SK-N-MC (cell line): ENCODE measurements at places on chromosomes 16 and 17.
A peak's percentile ranks its signal among the peaks of the same experiment; 100 is the strongest.

DNA sequence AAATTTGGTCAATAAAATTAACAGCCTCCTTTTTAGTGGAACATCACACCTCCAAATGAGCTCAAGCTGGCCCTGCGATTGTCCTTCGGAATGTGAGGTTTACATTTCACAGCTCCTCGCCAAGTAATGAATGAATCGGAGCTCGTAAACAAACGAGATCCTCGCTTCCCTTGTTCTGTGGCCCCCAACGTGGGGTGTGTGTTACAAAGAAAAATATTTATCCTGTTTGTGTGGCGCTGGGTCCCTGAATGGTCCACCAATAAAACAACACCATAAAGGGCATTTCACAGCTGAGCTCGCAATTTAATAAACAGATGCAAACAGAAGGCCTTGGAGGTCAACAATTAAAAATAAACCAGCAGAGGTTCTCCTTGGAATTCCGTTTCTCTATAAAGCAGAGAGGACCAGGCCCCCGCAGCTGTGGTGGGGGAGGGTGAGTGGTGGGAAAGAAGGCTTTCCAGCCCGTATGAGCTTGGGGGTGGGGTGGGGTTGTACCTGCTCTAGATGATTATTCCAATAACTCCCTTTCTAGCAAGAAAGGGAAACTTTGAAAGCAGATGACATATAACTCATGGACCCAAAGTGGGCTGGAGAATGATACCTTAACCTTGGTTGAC, 393.9 kb upstream of the SALL1 start:
- no peak for DNase-seq

- DNase-seq: peak; percentile 6
Observed at GRCh38 chr16:8346294-8346693, 244.0 kb downstream of the TMEM114 start.

GRCh38 chr17:50708050-50709000, 611 bp upstream of the ANKRD40 start:
- DNase-seq: no peak

GRCh38 chr16:50268352-50268751, 2.0 kb downstream of the ADCY7 start:
- no peak for DNase-seq

GRCh38 chr16:11099672-11100205, 155.4 kb downstream of the CLEC16A start:
- DNase-seq: no peak

DNA sequence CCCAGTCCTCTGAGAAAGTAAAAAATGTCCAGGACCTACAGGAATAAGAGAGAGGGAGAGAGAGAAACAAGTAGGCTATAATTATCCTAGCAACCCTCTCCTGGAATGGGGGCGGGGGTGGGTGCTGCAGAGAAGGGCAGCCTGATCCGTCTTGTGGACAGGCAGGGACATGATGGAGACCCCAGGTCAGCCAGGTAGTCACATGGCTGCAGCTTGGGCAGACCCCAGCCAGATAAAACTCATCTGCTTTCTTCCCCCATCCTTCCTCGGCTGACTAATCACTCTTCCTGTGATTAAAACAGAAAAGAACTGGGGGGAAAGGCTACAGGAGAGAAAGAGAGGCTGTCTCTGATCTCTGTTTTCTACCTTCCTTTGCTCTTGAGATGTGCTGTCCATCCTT, 32.6 kb downstream of the COPZ2 start:
- no peak for DNase-seq

- no peak for DNase-seq
Observed at GRCh38 chr16:65102326-65102725, 19.5 kb downstream of the CDH11 start.

DNA sequence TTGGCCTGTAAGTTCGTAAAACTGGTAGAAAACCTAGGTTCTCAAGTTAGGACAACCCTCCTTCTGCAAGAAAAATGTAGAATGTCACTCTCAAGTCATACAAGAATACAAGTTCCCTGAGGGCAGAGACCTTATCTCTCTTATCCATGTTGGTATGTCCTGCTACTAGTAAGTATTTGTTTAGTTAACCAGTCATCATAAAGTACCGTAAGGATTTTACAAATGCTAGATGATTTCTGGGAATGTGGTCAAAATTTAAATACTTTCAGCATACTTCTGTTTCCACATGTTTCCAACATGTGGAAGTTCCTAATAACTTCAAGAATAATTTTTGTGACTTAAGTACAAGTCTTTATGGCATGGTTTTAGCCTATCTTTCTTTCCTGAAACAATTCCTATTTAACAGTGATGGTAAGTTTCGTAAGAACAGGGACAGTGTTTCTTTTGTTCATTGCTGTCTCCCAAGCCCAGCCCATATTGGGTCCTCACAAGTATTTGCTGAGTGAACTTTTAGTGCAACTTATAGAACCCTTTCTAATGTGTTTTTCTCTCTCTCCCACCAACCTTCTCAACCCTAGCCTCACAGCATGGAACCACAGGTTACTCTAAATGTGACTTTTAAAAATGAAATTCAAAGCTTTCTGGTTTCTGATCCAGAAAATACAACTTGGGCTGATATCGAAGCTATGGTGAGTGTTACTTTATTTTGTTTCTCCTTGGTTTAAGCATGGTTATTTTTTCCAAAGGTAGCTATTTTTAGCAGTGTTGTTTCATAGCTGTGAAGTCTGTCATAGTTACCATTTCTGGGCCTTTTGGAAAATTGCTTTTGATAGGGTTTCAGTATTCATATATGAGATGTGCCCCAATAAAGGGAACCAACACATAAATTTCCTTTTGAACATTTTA, 4.5 kb downstream of the NBR1 start:
- no peak for DNase-seq
